ENCODE measurements at places on chromosomes 2 and 18.

- no peak for DNase-seq
Measured at GRCh38 chr2:15745907-15746702, 154.4 kb downstream of the DDX1 start.

DNA sequence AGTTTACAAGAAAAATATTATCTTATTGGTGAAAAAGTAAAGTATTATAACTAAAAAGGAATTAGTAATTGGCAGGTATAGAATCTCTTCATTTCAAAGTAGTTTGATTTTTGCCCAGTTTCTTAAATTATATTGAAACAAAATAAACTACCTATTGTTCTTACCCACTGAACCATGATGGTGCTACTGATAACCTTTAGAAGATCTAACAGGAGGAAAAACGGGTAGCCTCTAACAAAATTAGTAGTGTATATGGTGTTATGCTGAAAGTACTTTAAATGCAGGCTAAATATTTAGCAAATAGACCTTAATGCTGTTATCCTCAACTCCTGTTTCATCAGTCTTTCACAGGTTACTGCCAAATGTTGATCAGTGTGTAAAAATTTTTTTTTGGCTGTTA is 19.1 kb downstream of the MRPS9 start:
- DNase-seq = no peak

- DNase-seq = no peak
Measured at GRCh38 chr2:191656391-191656790, 21.5 kb upstream of the NABP1 start.

- no peak for DNase-seq
Measured at GRCh38 chr2:71277147-71277475, 50.2 kb upstream of the PAIP2B start.

DNA sequence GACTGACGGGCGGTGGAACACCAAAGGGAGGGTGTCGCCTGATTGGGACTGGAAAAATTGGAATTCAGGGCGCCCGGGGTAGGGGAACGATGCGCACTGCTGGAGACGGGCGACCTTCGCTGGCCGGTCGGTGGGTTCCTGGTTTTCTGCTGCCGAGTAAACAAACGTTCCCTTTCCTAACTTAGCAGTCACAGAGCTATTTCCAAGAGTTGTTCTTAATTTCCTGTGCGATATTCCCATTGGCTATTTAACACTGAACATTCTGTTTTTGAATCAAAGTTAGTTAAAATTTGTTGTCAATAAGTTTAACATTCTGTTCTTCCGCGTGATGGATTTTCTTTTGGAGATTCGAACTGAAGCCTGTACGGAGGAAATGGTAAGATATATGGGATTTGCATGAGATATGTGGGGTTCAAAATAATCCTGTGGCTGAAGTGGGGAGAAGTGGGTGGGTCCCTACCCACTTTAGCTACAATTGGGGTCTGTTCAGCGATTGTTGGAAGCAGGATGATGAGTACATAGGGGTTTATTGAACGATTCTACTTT is 862 bp downstream of the C18orf54 start:
- no peak for DNase-seq

GRCh38 chr2:104049981-104050380 is 803.9 kb upstream of the POU3F3 start:
- DNase-seq = no peak

DNA sequence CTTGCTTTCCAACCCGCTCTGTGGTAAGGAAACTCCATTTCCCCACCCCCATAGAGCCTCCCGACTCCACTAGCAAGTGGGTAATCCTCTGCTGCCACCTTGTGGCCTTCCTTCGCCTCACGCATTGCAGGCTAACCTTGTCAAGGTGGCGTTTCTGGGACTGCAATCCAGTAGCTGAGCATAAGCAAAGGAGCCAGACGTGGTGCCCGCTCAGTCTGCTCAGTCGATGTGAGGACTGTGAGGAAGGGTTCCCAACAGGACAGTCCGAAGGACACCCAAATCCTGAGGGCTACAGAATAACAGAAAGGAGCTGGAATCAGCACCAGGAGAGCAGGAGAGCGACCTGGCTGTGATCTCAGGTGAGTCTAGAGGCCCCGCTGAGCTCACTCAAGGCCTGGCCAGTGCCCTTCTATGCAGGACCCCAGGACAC is 144.2 kb downstream of the SUCLG1 start:
- peak; percentile 62 for DNase-seq

- no peak for DNase-seq
Measured at GRCh38 chr2:63856303-63856603, 14.6 kb downstream of the UGP2 start.

DNA sequence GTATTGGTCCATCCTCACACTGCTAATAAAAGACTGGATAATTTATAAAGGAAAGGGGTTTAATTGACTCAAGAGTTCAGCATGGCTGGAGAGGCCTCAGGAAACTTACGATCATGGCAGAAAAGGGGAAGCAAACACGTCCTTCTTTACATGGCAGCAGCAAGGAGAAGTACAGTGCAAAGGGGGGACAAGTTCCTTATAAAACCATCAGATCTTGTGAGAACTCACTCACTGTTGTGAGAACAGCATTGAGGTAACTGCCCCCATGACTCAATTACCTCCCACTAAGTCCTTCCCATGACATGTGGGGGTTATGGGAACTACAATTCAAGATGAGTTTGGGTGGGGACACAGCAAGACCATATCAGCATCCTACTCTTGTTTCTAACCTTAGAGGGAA is 37.0 kb downstream of the SP100 start:
- DNase-seq = no peak

- DNase-seq = no peak
Measured at GRCh38 chr18:35571138-35571537, 10.4 kb upstream of the GALNT1 start.

DNA sequence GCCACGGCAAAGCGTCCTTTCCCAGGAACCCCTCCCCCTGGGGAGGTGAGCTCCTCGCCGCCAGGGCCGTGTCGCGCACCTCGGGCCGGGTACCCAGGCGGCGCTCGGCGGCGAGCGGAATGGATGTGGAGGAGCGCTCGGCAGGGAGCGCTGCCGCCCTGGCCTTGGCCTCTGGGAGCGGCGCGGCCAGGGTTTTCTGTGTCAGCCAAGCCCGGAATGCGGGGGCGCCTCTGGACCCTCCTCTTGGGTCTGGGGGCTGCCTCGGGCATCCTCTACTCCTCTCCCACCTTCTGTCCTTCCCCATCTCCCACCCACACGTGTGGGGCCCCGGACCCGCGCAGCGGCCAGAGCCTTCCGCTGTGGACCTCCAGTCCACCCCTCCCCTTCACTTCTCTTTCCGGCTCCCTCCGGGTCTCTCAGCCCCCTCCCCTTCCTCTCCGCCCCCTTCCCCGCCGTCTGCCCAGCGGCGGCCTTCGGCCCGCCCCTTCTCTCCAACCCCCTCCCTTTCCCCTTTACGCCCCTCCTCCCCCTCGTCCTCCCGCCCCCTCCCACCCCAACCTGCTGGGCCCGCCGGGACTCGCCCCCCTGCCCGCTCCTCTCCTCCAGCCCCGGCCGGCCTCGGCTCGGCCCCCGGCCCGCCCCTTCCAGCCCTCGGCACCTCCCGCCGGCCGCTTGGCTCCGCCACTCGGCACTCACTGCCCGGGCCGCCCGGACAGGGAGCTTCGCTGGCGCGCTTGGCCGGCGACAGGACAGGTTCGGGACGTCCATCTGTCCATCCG is at the start of gene MERTK:
Gene MERTK, plus strand, starts transcription at position 684 of the 779 bp plus-strand sequence. CDS start 129 bp downstream, outside the sequence.
- no peak for DNase-seq

DNA sequence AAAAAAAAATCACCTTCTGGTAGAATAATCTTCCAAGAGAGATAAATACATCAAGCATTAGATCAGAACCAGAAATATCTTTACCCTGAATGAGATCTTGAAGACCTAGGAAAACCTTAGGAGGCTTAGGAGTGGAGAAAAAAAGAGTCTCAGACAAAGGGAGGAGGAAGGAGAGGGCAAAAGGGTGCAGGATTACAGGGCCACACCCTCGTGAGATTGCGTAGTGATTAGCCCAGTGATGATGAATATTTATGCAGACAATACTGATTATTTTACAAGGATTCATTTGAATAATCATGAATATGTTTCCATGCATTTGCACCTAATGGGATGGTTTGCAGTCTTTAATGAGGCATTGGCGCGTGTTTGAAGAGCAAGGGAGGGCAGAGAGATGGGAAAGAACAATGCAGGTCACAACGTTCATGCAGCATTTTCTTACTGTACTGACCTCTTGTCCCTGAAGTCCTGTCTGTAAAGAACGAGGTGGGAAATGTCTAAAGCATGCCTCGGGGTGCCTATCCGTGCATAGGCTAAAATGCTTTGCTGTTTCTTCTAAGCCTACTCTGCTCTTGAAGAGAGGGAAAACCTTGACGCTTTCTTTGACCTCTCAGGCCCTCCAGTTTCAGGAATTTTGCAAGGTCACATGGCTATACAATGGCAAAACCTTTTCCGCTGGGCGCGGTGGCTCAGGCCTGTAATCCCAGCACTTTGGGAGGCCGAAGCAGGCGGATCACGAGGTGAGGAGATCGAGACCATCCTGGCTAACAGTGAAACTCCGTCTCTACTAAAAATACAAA is 18.6 kb upstream of the ZNF532 start:
- no peak for DNase-seq

DNA sequence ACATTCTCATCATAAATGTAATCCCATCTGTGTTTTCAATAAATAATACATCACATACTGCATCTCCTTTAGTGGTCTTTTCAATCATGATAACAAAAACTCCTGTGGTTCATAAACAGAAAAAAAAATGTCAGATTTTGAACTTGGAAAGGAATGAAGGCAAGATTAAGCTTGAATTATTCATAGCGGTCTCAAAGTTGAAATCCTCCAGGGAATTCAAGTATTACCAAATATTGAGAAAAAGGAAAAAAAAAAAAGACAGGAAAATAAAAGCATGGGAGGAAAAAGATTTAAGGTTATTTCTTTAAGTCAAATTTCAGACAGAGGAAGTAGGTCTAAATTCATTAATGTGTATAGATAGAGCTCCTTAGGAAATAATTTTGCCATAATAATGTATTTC is 92.1 kb downstream of the COLEC12 start:
- DNase-seq = no peak

DNA sequence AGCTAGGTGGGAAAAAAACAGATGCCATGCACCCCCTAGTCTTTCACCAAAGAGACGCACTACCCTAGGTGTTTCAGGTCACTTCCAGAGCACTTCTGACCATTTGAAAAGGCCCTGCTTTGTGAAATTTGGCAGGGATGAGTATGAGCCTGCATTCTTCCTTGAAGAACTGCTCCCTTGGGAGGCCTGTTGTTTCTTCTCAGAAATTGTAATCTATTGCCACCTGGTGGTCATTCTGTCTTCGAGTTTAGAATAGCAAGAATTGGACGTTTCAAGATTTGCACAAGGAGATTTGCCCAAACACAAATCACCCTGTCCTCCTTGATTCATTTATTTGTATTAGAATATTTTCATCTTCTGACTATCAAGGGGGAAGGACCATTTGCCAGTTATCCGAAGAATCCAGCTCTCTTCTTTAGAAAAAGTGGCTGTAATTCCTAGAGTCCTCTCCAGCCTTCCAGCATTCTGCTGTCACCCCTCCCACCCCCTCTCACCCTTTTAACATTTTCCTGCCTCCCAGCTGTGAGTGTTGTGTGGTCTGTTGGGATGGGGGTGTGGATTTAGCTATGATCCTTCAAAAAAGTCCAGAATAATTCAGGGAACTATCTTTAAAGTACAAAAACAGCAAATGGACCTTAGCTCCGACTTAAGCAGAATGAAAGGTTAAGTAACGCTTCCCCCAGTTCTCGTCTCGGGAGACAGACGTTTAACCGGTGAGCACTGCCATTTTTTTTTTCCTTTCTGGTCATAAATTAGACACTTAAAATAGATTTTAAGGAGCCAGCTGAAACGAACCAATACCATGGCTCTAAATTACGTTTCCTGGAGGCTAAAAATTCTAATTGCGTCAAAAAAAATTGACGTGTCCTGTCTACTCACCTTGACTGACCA is 3.7 kb upstream of the GAD1 start:
- no peak for DNase-seq

DNA sequence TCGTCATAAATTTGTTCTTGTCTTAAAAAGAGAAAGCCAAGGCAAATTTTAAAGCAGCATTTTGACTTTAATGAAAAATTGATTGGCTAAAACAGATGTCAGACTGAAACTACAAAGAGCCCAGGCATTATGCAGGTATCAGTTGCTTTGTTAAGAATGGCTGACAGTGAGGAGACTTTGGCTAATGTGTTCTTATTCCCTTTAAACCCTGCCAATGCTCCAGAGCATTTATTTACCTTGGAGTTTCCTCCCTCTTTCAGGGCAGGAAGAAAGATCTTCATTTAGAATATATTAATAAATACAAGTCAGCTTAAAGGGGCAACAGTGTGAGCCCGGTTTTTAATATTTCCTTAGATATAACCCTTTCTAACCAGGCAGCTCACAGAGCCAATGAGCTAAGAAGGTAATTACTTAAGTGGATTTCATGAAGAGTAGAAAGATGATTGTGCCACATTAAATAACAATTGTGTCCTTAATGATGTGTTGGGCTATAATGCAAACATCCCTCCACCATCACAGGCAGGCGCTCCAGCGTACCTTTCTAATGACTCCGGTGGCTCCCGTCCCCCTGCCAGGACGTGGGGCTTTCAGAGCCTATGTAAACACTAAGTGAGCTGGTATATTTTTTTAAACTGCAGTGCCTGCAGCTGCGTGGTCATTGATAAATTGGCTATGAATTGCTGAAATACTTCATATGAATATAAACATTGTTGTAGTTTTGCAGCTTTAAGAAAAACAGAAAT is 349.4 kb upstream of the POU3F3 start:
- DNase-seq = no peak

- no peak for DNase-seq
Measured at GRCh38 chr2:69777786-69778105, 35.8 kb downstream of the ANXA4 start.

DNA sequence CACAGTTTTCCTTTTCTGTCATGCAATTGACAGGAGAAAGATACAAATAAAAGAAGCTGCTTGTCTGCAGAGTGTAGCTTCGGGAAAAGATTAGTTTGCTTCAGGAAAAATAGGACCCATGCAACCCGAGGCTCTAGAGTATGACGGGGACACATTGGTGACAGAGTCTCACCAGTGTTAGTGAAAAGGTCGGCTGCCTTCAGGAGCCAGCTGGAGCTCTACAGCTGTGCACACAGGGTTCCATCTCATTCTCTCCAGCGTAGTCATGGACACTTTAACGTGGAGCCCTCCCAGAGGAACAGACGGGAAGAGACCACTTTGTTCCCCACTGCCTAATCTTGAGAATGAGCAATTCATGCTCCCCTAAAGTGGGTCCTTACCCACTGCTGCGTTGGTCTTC is 42.9 kb downstream of the FECH start:
- DNase-seq = no peak

- DNase-seq = no peak
Measured at GRCh38 chr2:47016172-47016913, 100.7 kb upstream of the MCFD2 start.

GRCh38 chr2:70785137-70785911 is 5.1 kb downstream of the FIGLA start:
- peak; percentile 11 for DNase-seq

- DNase-seq = no peak
Measured at GRCh38 chr2:190169221-190170072, 106.9 kb upstream of the MSTN start.
